ENCODE measurements at places on chromosomes 12 and 14.

- no peak for DNase-seq
Measured at GRCh38 chr12:85575120-85576096, 260.8 kb downstream of the RASSF9 start.

DNA sequence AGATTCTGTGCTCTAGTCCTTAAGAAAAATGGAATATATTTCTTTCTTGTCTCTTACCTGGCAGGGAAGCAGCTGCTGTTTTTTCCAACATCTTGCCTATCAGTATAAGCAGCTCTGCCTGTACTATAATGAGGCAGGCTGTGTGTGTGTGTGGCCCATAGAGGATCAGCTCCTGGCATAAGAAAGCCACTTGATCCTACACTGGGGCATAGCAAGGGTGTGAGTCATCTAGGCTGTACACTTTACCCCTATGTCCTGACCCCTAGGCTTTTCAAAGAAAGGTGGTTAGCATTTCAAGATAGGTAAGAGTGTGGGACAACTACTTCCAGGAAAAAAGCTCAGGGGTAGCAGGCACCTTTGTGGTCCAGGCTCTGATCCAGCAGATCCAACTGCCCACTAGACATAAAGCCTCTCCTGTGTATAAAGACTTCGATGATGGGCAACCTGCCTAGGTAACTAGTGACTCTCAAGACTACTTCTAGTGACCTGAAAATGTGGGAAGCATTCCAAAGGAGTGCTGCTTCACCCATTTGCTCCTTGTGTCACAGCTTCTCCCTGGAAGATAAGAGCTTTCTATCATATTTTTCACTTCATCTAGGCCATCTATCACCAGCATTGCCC is 4.9 kb upstream of the SENP1 start:
- DNase-seq = no peak

- no peak for DNase-seq
Measured at GRCh38 chr14:95485222-95485819, 31.1 kb downstream of the SYNE3 start.

GRCh38 chr12:100656141-100656540 is 82.7 kb downstream of the GAS2L3 start:
- DNase-seq = no peak

DNA sequence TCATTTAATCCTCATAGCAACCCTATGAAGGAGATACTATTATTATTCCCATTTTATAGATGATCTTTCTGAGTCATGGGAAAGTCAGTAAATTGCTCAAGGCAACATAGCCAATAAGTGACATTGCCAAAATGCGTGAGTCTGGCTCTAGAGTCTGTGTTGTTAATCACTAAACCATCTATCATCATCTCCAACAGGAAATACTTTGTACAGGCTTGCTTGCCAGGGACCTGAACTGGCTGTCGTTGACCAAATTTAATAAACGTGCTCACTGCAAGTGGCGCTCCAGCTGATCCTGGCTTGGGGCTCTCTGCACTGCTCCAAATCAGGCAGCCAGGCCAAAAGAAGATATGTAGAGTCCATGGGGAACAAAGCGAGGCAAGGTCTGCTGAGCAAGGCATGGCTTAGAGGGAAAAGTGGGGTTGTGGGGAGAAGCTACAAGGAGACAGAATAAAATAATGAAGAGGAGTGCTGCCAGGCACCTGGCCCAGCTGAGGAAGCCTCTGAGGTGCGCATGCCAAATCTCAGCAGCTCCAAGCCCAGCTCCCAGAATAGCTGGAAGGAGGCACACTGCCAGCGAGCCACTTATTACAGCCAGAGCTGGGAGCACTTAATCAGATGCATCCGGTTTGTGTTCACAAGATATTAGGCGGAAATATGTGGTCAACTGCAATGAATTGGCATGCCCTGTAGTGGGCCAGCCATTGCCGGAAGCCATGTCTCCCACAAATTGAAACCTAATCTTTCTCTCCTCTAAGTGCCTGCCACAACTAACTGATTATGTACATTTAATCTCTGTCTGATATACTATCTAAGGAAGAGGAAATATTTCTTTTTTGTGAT is 43.3 kb upstream of the PTPRO start:
- no peak for DNase-seq

GRCh38 chr14:25431211-25432076 is 381.5 kb upstream of the STXBP6 start:
- no peak for DNase-seq

DNA sequence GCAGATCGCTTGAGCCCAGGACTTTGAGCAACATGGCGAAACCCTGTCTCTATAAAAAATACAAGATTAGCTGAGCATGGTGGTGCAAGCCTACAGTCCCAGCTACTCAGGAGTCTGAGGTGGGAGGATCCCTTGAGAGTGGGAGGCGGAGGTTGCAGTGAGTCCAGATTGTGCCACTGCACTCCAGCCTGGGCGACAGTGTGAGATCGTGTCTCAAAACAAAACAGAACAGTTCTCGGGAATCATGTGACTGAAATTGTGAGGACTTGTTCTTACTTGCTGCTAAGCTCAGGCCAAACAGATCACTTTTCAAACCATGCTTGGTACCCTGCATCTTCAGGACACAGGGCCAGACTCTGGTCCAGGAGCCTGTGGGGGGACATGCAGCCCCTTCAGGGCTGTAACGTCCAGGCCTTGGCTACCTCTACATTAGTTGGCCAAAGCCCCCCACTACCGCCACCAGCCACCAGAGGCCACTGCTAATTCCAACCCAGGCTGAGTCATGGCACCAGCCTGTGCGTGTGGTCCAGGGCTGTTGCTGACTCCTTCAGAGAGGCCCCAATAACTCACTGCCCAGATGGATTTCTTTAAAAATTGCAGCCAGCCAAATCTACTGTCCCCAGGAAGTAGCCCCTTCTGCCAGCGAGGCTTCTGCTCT is 33.4 kb upstream of the SYNDIG1L start:
- DNase-seq = no peak

DNA sequence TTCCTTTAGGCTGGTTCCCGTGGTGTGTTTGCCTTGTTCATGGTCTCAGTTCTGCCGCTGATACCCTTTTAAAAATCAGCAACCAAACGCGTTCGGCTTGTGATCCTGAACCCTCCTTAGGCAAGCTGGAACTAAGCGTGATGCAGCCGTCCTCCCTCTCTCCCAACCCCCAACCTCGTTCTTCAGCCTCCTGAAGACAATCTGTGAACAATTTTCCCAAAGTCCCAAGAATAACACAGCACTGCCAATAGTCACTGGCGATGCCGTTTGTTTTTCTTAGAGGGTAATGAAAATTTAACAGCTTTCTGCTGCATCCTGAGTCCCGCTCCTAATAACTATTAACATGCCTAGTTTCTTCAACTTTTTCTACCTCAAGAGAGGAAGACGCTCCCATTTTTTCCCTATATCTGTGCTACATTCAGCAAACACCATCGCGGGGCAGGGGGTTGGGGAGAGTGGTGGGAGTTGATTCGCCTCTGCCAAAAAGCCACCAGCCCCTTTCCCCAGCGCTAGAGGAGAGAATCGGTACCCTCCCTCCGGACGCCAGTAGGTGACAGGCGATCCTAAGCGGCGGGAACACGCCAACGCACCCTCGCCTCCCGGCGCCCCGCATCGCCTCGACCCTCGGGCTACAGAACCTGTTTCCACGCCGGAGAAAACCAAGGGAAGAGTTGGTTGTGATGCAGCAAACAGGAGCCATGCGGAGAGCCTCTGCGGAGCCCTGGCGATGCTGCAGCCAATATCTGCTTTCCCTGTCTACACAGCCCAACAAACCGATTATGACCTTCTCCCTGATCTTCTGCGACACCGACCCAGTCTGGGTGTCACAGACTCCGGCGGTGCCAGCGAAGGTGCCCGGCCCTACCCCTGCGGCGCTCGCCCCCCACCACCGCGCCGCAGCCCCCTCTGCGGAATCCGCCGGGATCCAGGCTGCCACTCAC is 752 bp downstream of the PRICKLE1 start:
- no peak for DNase-seq

DNA sequence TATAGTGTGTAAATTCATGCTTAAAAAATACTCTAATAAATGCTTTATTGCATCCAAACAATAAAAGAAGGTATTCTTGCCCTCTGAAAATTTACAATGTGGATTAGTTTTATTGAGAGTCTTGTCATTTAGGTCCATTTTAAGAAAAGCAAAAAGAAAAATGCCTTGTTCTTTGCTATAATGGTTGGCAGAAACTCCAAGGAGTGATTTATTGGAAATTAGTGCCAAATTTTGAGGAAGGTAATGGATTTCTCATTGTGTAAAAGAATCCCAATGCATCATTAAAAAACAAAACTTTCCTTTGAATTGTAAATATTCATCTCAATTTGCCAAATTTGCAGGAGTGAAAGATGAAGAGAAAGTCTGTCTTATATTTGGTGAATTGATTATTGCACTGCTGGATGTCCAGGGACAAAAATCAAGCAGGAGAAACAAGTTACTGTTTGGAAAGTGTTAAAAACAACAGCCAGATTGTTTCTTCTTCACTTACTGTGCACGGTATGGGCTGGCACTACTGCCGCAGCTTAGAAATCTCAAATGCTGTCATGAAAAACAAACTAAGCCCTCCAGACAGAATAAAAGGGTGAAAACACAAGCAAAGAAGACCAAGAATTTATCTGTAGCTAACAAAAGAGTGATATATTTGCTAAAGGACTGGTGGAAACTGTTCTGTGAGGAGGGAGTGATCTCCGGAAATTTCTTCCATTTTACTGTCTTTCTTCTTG is 511.7 kb downstream of the TMTC2 start:
- DNase-seq = no peak

- DNase-seq = no peak
Measured at GRCh38 chr12:4438834-4439596, 6.6 kb downstream of the FGF6 start.

DNA sequence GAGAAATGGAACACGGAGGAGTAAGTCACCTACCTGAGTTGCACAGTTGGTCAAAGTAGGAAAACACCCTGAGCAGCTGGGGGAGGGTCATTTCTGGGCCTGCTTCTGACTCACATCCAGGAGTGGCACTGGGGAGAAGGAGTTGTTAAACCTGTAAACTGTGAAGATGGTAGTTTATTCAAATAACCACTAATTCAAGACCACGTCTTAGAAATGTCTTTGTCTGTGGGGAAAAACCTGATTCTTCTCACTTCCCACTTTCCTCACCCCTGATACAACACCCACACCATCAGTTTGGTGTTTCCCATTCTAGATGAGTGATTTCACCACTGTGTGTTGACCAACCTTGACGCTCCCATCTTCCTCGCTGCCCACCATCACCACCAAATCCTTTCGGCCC is 207.1 kb downstream of the ANO4 start:
- no peak for DNase-seq

DNA sequence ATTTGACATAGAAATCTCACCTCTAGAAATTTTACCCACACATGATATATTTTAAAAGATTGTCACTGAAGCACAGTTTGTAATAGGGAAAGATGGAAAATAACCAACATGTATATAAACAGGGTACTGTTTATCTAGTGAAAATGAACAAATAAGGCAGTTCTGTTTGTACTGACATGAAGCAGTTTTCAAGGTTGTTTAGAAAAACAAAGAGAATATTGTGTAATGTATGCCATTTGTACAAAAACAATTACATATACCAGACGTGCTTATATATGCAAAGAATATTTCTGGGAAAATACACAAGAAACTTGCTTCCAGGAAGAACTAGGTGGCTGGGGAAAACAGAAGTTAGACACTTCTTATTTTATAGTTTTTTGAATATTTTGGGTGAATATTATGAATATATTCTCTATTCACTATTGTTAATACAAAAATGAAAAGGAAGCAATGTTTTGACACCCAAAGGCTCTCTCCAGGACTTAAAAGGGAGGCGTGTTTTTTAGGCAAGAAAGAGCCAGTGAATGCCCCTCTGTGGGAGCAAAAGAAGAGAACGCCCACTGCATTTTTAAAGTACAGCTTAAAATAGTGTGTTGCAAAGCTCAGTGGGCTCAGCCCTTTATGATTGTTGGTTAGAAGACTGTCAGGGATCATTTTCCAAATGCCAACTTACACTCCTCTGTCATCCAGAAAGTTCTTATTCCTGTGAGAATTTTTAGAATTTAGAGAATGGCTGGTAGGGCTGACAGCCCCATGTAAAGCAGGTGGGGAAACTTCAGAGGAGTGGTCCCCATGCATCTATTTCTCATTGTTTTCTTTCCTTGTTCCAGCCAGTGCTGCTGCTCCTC is 59.6 kb upstream of the FERMT2 start:
- DNase-seq = no peak

DNA sequence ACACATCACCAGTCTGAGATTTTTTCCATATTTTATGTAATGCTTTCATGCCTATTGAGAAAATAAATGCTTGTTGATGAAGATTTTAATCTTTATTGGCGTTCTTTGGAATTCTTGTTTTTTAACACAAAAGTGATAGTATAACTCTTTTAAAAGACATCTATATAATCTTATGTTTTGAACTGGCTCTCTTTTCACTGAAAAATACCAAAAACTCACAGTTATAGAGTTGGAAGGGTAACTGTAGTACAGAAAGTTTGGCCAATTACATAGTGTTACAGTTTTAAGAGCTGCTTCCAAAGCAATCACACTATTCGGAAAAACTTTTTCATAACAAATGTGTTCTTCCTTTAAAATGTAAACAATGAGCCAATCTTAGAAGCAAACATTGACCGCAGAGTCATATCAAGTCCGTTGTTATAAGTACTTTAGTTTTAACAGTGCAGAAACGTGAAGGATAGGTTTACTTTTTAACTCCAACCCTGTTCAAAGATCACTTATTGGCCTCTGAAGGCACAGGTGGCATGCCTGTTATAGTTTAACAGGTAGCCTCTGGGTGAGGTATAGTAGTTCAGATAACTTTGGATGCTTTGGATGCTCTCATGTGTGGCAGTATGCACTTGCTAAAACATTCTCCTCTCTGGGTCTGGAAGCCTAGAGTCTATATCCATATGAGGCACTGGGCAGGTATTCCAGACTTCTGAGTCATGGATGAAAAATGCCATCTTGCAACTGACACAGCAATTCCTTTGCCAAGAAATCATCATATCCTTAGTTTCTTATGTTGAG is 12.1 kb upstream of the NTN4 start:
- no peak for DNase-seq

GRCh38 chr14:102878970-102879460 is 43.4 kb upstream of the AMN start:
- DNase-seq = no peak

GRCh38 chr12:112352921-112353320 is 29.3 kb downstream of the HECTD4 start:
- no peak for DNase-seq

GRCh38 chr12:5407034-5407856 is 24.7 kb upstream of the NTF3 start:
- DNase-seq = no peak

GRCh38 chr12:128267651-128268378 is 845 bp downstream of the TMEM132C start:
- no peak for DNase-seq

DNA sequence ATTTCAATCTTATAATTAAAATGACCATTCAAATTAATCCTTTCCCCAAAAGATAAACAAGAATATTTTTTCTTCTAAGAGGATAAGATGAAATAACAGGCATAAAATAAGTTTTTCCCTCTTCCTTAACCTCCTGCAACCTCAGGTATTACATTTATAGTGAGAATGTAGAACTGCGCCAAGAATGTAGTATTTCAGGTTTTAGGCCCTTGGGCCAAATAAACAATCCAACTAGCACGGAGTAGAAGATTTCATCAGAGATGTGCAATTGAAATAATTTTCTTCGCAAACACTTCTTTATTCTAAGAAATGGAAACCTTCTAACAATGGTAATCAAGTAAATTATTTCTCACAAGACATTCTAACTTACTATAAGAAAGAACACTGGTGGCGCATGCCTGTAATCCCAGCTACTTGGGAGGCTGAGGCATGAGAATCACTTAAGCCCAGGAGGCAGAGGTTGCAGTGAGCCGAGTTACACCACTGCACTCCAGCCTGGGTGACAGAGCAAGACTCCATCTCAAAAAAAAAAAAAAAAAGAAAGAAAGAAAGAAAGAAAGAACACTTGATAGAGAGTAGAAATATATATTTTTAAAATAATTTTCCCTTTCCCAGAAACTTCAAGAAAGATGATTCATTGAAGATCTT is 100.8 kb downstream of the TAOK3 start:
- DNase-seq = no peak

Measured in stimulated activated CD8-positive, alpha-beta memory T cell treated with anti-CD3 and anti-CD28 coated beads, Interleukin-15, amount 100 ng/mL, for 24 hours (primary cell).